ENCODE measurements at places on chromosomes 6 and 20.
A peak's percentile ranks its signal among the peaks of the same experiment; 100 is the strongest.

- no peak for DNase-seq
These were observed 168.4 kb downstream of the CARMIL1 start for GRCh38 chr6:25447570-25447929.

- no peak for DNase-seq
These were observed 4.4 kb upstream of the RBM24 start for GRCh38 chr6:17276766-17277165.

GRCh38 chr6:41696788-41697187, 38.6 kb downstream of the TFEB start:
- DNase-seq, result no peak

DNA sequence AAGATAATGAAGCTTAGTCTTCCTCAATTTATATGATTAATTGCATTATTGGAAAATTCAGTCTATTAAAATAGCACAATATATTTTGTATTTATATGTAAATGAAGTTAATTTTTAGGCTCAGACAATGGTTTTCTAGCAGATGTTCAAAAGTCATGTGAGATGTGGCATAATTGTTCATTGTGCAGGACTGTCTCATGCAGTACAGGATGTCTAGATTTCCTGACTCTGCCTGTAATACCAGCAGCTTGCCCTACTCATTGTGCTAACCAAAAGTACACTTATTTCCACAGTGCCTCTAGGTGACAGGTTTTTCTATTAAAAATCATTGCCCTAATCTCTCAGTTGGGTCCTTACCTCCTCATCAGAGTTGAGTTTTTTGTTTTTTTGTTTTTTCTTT, 12.4 kb downstream of the RALGAPB start:
- DNase-seq, result no peak

- no peak for DNase-seq
These were observed 182.8 kb downstream of the PTPRK start for GRCh38 chr6:128337619-128338018.

- no peak for DNase-seq
These were observed 31.7 kb upstream of the MAP3K4 start for GRCh38 chr6:160959726-160960435.

GRCh38 chr6:153092082-153093013, 38.7 kb downstream of the RGS17 start:
- peak; percentile 33 for DNase-seq

- no peak for DNase-seq
These were observed 33.4 kb downstream of the HSF2 start for GRCh38 chr6:122432816-122433215.

Measured in epithelial cell of prostate (primary cell).